ENCODE measurements at places on chromosomes 12 and 14.

GRCh38 chr14:62711351-62712023, 333.8 kb downstream of the KCNH5 start:
- DNase-seq: no peak

GRCh38 chr12:123571343-123571813, 13.0 kb upstream of the TMED2 start:
- DNase-seq: no peak

- no peak for DNase-seq
Measured at GRCh38 chr12:56785141-56785865, 22.2 kb downstream of the HSD17B6 start.

GRCh38 chr12:67460388-67460787, 188.2 kb upstream of the DYRK2 start:
- DNase-seq: no peak

All from CD4-positive, alpha-beta T cell (primary cell).